ENCODE measurements at places on chromosomes 11 and 22.

DNA sequence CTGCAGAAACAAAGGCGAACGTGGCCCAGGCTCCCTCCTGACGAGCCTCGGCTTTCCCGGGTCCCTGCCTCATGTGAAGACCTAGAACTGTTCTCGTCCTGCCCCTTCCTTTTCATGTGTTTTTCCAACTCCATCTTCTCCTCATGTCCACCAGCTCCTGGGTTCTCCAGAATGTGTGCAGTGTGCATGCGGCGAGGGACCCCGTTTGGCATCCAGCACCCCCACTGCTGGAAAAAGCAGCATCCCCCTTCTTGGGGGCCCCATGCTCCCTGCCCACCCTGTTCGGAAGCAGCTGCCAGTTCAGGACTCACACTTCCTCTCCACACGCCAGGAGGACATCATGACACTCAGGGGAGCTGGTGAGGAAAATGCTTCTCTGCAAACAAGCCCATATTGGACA, 313.5 kb downstream of the BRD1 start:
- no peak for DNase-seq

- no peak for DNase-seq
These were observed 48.4 kb upstream of the SCUBE2 start for GRCh38 chr11:9139628-9140357.

- DNase-seq: peak; percentile 80
These were observed 36.3 kb upstream of the POLA2 start for GRCh38 chr11:65225279-65226102.

DNA sequence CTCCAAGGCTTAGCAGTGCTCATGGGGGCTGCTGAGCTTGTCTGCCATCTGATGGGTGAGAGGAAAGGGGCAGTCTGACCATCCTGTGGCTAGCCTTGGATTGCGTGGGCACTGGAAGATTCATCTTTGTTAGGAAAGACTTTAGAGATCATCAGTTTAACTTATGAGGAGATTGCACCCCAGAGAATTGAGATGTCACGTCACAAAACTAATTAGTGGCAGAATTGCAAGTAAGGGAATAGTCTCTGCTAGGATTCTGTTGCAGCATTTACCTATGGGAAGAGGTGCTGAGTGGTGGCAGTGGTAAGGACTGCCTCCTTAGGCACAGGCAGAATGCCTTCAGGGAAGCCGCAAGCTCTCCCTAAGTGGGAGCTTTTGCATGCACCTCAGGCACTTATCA, 42.8 kb upstream of the HSPA8 start:
- DNase-seq: no peak

DNA sequence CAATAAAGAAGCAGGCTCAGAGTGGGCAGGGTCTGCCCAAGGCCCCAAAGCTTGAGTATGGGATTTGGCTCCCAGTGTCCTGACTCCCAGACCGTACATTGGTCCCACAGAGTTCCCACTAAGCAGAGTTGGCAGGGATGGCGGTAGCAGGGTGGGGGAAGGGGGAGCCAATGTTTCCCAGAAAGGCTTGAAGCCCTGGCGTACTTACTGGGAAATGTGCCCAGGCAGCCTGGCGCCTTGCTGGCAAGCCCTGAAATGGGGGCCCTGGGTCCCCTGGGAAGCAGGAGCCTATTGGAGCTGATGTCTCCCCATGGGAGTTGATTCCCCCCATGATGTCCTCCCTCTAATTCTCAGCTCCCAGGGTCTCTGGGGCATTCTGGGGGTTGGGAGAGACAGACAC, 9.3 kb downstream of the ARHGEF17 start:
- DNase-seq: no peak

DNA sequence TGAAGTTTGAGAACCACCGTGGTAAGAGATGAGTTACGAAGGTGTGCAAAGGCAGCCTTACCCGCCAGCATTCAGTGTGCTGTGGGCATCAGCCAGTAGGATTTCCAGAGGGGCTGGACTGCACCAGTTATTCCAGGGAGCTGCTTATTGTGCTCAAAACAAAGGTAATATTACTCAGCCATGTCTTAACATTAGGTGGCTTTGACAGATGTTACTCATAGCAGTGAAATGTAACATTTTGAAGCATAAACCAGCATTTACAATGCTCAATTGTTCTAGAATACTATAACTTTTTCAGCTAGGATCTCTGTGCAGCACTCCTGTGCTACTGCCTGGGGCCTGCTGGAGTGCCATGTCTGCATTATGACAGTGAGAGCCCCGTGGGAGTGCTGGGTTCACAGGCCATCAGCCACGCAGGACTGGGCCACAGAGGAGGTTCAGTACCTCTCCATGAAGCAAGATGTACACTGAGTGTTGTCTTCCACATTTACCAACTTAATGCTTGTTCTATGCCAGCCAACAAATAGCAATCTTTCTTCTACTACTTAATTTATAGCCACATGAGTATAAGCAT, 238.1 kb downstream of the CADM1 start:
- DNase-seq: no peak

- no peak for DNase-seq
These were observed 327.9 kb downstream of the SOX6 start for GRCh38 chr11:16028419-16028818.

GRCh38 chr11:36530840-36531239, 20.8 kb upstream of the TRAF6 start:
- peak; percentile 31 for DNase-seq

- no peak for DNase-seq
These were observed 11.3 kb upstream of the KCNJ5 start for GRCh38 chr11:128879817-128880216.

- DNase-seq: no peak
These were observed 112.3 kb upstream of the SORL1-AS1 start for GRCh38 chr11:121564948-121565684.

GRCh38 chr11:119415966-119416365, 7.0 kb downstream of the THY1 start:
- DNase-seq: no peak

DNA sequence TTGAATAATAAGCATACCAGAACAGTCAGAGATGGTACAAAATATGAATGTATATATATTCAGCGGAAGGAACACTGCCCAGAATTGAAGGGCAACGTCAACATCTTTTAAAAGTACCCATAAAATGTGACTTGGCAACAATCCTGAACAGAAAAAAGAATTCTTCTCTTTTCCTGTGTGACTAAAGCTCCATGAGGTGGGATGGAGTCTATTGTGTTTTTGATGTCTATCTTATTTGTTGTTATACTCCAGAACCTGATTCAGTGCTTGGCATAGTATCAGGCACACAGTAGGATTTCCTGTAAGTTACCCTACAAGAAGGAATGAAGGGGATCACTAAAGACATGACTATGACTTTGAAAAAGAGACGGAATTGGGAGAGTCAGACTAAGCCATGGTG, 10.3 kb downstream of the LDLRAD3 start:
- no peak for DNase-seq

GRCh38 chr11:94747146-94747545, 21.0 kb upstream of the AMOTL1 start:
- no peak for DNase-seq

DNA sequence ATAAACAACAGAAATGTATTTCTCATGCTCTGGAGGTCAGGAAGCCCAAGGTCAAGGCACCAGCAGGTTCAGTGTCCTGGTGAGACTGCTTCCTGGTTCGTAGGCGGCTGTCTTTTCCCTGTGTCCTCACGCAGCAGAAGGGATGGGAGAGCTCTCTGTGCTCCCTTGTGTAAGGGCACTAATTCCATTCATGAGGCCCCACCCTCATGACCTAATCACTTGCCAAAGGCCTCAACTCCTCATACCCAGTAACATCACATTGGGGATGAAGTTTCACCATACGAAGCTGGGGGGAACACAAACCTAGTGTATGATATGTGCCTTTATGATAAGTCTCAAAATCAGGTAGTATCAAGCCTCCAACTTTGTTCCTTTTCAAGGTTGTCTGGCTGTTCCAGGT, 38.6 kb upstream of the PANX2 start:
- no peak for DNase-seq

GRCh38 chr22:44634426-44635321, 67.3 kb upstream of the PRR5 start:
- DNase-seq: no peak

GRCh38 chr11:87022254-87022653, 15.5 kb upstream of the TMEM135 start:
- no peak for DNase-seq

GRCh38 chr11:99968336-99968735, 718.8 kb upstream of the ARHGAP42 start:
- no peak for DNase-seq

DNA sequence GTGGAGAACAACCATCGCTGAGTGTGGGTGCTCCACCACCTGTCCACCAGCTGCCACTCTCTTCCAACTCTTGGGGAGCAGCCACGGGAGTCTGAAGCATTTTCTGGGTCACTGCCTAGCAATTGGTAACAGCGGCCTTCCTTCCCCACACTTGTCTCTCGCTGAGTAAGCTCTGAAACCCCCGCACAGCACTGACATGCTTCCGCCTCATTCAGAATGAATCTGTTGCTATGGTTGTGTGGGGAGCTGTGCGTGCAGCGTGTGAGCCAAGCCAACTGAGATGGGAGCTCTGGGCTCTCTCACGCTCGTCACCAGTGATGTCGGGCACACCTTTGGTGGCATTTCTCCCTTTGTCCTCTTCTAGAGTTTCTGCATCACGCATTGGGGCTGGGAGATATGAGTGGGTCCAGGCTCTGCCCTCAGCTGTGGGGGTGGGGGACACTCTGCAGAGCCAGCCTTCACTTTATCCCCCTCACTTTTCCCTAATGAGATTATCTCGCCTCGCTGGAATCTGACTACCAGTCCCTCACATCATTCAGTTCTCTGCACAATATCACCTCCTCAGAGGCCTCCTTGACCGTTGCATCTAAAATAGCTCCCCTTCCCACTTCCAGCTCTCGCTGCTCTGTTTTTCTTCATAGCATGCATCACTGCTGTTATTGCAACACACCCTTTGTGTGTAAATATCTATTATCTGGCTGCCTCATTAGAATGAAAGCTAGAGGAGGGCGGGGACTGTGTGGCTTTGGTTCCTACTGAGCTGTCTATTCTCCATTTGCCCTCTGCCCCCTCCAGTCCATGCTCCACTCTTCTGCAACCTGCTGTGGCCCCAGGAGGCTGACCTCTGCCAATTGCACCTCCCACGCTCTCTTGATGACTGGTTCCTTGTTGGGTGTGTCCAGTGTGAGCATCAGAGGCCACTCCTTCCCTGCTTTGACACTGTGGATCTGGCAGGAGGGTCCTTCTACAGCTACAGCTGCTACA, 569.9 kb upstream of the CADM1 start:
- DNase-seq: no peak

- DNase-seq: peak; percentile 85
These were observed 75.0 kb downstream of the JRKL start for GRCh38 chr11:96464700-96465307.

GRCh38 chr22:19117111-19117512, 5.1 kb downstream of the DGCR2 start:
- DNase-seq: no peak

GRCh38 chr11:34260072-34260575, 97.7 kb downstream of the ABTB2 start:
- no peak for DNase-seq

DNA sequence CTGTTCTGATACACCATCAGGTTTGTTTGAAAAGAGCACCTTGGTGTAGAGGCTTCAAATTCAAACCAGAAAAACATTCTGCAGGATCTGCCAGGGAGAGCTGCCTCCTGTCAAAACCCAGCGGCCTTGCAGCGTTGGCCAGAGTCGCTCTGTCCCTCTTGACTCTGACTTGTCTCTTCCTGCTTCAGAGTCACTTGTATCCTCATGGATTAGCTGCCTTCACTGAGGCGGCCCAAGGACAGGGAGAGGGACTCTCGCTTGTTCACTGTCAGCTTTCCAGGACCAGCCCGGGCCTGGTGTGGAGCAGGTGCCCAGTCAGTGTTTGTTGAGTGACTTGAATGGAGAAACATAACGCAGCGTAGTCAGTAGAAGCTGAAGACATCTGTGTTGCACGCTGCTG, 18.0 kb downstream of the TBC1D22A start:
- no peak for DNase-seq

DNA sequence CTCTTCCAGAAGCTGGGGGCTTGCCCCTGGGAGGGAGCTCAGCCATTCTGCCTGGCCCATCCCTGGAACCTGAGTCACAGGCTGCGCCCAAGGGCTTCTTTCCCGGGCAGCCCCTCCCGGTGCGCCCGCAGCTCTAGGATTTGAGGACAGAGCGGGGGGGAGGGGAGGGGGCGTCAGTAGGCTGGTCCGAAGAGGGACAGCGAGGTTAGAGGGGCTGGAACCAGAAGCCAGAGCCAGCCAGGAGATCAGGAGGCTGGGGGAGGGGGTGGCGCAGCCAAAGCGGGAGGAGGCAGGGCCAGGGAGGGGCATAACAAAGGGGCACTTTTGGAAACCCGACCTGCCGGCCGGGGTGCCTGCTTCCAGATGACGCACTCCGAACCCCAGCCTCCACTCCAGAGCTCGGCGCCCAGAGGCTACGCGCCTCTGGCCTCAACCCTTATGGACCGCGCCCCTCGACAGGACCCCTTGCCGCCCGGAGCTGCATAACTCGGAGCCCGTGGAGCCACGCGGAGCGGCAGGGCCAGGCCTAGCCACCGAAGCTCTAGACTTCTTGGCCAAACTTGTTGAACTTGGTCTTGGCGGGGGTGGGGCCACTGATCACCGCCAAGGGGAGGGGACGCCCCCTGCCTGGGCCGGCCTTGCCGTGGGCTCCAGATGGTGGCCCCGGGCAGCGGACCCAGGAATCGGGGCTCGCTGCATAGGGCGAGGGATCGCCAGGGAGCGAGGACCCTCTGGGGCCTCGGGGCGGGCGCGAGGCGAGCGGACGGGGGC, 744 bp downstream of the PACSIN3 start:
- DNase-seq: no peak

DNA sequence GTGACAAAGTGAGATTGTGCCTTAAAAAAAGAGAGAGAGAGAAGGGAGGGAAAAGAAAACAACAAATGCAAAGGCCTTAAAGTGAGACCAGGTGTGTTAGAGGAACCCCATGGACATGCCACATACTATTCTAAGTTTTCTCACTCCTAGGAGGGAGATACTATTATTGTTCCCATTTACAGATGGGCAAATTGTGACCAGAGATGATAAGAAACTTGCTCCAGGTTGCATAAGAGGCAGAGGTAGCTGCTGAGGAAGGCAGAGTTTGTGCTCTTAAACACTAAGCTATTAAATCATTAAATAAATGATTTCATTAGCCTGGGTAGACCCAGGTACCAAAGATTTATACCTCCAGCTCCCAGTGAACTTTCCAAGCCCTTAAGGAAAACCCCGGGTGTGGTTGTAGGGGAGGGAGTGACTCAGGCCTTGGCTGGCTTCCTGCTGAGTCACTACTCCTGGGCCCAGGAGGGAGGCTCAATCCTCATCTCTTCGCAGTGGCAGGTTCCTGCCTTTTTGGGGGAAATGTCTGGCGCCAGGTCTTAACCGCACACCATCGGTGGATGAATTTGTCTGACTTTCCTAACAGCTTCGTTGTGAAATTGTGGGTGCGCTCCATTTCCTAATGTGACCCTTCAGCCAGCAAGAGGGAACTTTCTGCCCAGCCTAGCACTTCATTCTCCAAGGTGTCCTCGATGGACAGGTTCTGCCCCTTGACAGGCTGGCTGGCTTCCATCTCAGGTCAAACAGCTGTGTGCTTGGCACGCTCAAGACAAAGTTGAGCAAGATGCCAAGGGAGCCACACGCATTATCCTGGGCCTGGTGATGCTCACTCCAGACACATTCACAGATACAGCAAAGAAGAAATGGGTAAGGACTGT, 33.4 kb upstream of the PTPRJ start:
- DNase-seq: peak; percentile 76

- no peak for DNase-seq
These were observed 79.7 kb upstream of the KCNQ1OT1 start for GRCh38 chr11:2779499-2779980.

GRCh38 chr11:69333149-69333710, 39.3 kb downstream of the MYEOV start:
- DNase-seq: no peak

GRCh38 chr11:134725716-134726639, 313.9 kb upstream of the B3GAT1 start:
- no peak for DNase-seq

All from OCI-M1 (cell line).